ENCODE measurements at places on chromosomes 13 and 19.

GRCh38 chr13:97875911-97876310, 77.6 kb upstream of the IPO5 start:
- no peak for DNase-seq

GRCh38 chr19:4897146-4897545, 5.5 kb downstream of the ARRDC5 start:
- DNase-seq, result no peak

- DNase-seq, result no peak
These were observed 39.5 kb downstream of the PCCA start for GRCh38 chr13:100128373-100128772.

DNA sequence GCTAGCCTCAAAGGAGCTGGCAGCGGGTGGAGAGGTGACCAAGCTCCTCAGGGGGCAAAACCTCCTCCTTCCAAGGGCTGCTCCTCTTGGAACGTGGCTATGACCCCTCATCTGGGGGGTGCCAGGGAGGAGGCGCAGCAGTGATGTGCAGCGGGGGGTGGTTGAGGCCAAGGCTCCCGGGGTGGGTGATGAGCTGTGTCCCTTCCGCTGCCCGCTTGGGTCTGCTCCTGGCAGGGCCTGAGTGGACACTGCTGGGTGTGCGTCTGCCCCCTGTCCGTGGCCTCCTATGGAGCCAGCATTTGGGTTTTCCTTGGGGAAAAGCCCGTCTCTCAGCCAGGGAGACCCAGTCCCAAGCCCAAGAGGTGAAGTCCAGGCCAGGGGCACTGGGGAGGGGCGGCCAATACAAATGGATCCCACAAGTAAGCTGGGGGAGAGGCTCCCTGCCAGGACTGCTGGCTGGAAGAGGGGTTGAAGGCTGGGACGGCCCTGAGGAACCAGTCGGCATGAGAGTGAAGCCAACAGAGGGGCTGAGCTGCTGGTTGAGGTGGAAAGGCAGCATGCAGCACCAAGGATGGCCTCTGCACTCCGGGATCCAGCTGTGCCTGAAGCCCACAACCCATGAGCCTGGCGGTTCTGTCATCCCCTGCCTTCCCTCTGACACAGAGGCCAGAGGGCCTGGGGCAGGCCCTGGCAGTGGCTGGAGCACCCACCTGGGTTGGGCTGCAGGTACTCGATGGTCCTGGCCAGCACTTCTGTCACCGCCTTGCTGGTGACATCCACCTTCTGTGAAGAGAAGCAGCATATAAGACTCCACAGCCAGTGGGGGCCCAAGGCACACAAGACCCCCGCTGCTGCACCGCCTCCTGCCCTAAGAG, 22.7 kb downstream of the MPND start:
- no peak for DNase-seq

DNA sequence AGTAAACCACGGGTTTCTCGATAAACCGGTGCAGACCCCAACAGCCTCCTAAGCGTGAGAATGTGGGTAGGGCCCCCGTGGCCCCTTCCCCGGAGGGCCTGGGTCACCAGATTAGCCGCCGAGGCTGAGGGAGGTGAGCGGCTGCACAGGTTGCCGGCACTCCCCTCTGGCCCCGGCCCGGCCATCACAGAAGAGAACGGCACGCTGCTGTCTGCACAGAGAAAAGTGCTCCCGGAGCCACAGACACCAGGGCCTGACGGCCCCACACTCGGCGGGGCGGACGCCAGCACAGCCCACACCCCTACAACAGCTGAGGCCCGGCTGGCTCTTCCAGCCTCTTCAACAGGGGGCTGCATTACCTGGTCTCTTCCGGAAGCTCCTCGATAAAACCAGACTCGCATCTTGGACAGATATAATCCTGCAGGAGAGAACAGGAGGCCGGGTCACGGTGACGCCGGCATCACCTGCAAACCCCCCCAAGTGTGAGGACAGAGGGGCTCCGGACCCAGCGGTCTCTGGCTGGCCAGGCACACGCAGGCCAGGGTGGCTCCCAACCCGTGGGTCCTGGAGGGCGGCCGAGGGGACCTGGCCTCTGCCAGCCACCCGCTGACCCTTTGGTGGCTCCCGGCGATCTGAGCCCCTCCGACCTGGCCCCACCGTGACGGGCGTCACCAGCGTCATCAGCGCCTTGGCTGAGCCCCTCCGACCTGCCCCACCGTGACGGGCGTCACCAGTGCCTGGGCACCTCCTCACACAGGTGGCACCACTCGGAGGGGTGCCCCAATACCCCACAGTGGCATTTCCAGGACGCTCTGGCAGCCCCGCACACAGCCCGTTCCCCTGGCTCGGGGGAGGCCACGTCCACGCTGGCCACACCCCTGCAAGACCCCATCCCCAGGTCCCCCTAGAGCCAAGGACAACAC, 10.3 kb downstream of the RNF126 start:
- DNase-seq, result no peak

DNA sequence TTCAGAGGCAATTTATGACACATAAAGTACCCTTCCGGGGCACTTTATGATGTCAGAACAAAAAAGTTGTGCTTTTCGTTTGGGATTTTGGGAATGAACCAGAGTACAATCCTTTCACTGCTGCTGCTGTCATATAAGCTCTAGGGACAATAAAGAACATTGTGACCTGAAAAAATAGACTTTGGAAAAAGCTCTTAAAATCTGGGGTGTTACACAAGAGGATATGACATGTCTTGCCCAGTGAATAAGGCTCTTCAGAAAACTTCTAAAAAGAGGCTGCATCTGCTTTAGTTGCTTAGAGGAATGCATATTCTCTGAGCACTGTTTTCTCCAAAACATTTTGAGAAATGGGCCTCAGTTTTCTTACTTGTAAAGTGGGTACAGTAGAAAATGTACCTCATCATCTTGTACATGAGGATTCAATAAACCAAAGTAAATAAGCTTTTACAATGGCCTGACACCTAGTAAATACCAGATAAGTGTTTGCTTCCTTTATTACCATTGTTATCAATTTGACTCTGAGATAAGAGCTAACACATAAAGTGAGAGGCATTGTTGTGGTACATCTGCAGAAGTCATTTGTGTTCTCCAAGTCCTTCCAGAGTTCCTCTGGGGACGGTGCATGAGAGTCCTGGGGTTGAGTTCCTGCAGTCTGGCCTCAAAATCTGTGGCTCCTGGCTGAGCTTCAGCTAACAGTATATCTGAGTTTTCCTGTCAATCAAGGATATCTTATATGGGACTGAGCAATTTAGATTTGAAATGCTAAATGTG, 67.4 kb upstream of the EDNRB start:
- DNase-seq, result no peak

- DNase-seq, result no peak
These were observed 2.3 kb downstream of the CEACAM18 start for GRCh38 chr19:51480590-51480989.

DNA sequence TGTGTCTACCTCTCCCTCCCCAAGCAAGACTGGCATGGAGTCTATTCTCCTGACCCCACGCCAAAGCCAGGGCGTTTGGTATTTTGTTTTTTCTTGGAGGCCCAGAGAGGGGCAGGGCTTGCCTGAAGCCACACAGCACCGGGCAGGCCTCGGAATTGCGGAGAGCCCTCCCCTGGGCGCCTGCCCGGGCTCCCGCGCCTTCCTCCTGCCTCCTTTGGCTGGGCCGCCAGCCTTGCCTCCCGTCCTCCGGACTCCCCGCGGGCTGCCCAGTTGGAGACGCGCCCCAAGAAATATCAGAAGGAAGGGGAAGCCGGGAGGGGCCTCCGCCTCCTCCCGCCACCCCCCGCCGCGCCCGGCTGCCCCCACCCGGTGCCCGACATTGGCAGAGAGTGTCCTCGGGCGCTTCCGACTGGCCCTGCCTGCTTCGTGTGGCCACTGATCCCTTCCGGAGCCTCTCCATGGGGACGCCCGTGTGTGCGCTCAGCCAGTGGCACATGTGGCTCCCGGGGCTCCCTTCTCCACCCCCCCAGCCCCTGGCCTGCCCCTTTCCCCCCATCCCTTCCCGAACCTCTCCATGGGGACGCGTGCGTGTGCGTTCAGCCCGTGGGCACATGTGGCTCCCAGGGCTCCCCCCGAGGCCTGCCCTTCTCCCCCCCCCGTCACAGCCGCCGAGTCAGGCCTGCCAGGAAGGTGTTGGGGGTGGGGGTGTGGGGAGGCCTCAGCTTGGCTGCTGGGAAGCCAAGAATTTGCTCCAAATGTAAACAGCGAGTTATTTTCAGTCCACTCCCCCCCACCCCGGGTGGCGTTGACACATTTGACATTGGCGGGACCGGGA, 37.3 kb downstream of the NFIC start:
- DNase-seq, result peak; percentile 60

DNA sequence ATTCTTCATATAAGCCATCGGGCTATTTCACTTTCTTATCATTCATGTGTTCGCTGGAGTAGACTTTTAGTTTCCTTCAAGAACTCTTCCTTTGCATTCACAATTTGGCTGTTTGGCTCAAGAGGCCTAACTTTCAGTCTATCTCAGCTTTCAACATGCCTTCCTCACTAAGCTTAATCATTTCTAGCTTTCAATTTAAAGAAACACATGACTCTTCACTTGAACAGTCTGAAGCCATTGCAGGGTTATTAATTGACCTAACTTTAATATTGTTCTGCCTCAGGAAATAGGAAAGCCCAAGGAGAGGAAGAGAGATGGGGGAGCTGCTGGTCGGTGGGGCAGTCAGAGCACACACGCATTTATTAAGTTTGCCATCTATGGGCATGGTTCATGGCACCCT, 158.1 kb downstream of the SUCLA2 start:
- no peak for DNase-seq

DNA sequence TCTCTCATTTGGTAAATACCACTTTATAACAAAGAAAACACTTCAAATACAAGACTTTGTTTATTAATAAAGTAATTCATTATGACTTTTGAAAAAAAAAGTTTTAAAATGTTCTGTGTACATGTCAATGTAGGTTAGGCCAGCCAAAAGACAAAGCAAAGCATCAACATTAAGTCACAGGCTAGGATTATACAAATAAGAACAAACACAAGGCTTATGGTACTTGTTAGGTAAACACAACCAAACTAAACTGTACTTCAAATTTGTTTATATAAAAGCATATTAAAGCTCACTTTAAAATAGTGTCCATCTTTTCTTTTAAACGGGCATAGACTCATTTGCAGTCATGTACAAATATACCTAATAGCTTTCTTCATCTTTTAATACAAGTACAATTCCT, 86.6 kb downstream of the ZDHHC20 start:
- DNase-seq, result no peak

GRCh38 chr13:104984296-104984818, 1551.1 kb downstream of the EFNB2 start:
- DNase-seq, result peak; percentile 38

DNA sequence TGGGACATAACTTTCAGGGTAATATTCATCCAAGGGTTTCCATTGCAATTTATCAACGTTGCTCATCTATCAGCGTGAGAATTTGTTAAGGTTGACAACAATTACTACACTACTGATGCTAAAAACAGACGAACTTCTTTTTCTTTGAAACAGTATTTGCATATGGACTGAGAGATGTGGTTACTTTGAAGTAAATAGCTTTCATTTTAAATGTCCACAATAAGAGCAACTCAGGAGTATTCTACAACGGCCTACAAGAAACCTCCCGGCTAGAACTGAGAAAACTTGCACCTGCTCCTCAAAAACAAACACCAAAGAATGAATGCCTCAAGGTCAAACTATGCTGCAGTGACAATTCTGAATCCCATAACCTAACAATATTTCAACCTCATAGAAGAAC, 238.4 kb downstream of the IRS2 start:
- no peak for DNase-seq

DNA sequence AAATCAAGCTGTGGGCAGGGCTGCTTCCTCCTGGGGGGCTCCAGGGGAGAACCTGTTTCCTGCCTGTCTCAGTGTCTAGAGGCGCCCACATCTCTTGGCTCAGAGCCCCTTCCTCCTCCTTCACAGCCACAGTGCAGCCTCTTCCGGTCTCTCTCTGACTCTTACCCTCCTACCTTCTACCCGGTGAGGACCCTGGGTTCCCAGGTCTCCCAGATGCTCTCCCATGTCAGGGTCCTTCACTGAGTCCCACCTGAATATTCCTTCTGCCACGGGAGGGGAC, 153.1 kb downstream of the KDM4B start:
- no peak for DNase-seq

GRCh38 chr19:16797876-16798275, 31.3 kb upstream of the SIN3B start:
- no peak for DNase-seq

GRCh38 chr13:43319617-43320444, 296.4 kb downstream of the DNAJC15 start:
- DNase-seq, result no peak

GRCh38 chr19:35383536-35383935, 12.7 kb downstream of the GPR42 start:
- DNase-seq, result no peak

DNA sequence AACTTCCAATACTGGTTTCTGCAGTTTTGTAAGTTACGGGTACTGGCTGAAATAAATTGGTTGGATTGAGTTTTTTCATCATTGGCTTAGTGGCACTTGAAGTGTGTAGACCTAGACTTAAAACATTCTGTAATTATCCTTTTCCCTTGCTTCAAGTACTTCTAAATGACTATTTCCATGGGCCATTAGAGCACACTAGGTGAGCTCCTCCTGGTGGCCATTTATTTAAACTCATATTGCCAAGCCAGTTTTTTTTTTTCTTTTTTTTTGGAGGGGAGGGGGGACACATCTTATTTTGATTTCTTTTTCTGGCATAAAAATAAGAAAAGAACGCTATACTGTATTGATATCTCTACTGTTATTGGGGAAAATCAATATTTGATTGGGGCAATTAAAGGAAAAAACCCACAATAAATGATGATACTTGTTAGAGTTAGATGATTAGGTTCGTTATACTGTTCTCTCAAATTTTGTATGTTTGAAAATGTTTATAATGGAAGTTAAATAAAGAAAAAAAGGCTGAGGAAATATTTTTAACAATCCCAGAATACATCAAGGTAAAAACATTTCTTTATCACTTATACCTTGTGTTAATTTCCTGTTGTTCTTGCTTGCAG, 82.9 kb downstream of the PDS5B start:
- DNase-seq, result no peak

GRCh38 chr13:66559093-66559492, 671.0 kb downstream of the PCDH9 start:
- no peak for DNase-seq

DNA sequence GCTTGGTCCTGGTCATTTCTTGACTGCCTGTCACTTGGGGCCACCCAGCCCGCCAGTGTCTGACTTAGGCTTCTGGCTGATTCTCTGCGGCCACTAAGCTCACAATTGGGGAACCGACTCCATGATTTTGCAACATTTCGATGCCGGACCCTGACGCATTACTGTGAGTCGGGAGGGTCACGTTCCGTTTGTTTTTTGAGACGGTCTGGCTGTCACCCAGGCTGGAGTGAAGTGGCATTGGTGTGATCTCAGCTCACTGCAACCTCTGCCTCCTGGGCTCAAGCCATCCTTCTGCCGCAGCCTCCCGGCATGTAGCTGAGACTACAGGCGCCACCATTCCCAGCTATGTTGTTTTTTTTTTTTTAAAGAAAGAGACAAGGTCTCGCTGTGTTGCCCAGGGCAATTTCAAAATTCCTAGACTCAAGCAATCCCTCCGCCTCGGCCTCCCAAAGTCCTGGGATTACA, 3.2 kb upstream of the ADAT3 start:
- DNase-seq, result no peak

- peak; percentile 6 for DNase-seq
These were observed 104.5 kb downstream of the URI1 start for GRCh38 chr19:30046522-30046921.

GRCh38 chr19:33554821-33555220, 33.2 kb upstream of the PEPD start:
- DNase-seq, result no peak
